Fibroblast of skin of scalp (primary cell): ENCODE measurements at places on chromosomes 16 and 17.

GRCh38 chr17:81219476-81220180 lies 3.1 kb downstream of the CEP131 start:
- DNase-seq: no peak

- DNase-seq: no peak
Observed at GRCh38 chr17:2705263-2705662, 6.3 kb downstream of the CLUH start.

DNA sequence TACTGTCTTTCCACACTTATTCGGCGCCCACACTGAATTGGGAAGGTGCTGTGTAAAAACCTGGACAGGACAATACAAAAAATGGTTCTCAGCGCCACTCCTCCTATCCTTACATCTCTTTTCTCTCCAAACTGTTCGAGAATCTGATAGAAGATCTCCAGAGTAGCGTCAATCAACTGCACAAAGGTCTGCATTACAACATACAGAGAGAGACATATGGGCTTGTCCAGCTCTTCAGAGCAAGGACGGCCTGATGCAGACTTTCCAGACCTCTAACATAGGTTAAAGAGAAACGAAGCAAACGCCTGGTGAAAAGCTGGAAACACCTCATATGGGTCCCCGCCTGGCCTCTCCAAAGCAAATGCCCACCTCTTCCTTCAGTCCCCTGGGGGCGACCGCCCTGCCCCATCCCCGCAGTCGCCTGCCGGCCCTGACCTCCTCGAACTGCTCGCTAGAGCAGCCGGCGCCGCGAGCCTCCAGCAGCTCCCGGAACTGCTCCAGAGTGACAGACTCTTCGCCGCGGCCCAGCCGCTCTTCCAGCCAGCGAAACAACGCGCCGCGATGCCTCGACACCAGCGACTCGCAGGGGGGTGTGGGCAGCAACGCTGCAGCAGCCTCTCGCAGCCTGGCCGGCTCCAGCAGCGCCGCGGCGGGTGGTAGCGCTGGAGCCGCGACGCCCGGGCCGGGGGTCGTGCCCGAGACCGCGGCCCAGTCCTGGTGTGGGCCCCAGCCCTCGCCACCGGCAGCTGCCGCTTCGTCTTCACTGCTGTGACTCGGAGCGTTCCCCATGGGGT lies 526 bp downstream of the ZZEF1 start:
- DNase-seq: peak; percentile 10

DNA sequence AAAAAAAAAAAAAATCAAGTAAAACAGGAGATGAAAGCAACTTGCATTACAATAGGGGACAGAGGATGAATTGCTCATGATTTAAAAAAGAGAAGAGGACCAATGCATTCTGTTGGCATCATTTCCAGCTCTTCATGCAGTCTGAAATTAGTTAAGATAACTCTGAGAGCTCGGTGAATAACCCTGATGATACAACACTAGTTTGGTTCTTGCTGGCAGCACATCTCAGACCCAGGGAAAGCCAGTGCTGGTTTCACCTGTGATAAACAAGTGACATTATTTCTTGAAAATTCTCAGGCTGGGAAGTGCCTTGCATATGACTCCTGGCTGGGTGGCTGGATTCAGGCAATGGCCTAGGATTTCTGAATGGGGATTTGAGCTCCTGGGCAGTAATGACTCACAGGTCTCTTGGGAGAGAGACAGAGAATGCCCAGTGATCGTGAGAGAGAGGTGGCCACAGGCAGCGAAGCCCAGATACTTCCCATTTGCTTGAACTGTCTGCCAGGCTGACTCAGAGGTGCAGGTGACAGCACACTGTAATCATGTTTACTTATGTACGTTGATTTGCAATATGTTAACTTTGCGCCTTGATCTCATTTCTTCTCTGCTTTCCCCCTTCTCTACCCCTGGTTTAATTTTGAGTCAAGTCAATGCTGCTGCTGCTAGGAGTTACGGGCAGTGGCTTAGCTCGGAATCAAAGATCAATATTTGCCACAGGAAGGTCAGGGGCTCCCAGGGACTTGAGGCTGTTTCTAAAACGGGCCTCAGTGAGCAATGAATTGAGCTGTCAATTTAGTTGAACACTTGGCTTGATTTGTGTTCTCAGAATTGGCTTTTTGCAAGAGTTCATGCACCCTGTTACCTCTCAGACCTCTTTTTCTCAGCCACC lies 27.1 kb downstream of the ARSG start:
- peak; percentile 25 for DNase-seq

DNA sequence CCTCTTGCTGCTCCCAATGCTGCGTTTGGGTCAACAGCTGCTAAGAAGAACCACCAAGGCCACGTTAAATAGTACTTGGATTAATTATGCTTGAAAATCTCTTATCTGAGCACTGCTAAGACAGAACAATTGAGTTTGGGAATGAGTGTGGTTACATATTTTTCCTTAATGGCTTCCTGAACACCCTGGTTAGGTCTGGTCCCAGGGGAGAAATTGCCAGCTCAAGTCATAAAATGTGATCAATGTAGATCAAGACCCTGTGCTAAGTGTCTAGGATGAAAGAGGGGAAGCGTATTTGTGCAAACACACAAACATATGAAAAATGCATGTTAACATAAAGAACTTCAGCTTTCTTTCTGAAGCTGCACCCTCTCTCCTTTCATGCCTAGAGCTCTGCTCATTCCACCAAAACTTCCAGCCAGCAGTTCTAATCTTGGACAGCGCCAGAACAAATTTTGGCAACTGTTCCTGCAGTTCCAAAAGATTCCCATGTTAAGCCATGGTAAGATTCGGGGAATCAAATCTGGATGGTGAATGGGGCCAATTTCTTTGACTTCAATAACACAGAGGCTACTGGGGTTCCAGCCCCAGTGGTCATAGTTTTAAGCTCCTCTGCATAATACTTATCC lies 72.0 kb downstream of the ZFHX3 start:
- no peak for DNase-seq

DNA sequence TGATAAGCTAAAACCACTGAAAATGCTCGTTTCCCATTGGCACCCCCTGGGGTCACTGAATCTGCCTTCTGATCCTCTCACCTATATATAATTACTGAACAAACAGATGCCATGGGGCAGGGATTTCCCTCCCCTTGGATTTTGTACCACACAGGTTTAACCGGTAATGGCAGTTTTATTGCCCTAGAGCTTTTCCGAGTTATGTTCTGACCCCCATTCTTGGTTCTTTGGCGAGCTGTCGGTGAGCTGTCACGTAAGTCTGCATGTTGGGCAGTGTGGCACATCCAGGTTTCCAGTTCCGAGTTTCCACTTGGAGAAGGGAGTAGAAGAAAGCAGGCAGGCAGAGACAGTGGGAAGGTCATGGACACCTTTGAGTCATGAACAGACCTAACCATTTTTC lies 7.1 kb downstream of the TMEM97 start:
- no peak for DNase-seq

DNA sequence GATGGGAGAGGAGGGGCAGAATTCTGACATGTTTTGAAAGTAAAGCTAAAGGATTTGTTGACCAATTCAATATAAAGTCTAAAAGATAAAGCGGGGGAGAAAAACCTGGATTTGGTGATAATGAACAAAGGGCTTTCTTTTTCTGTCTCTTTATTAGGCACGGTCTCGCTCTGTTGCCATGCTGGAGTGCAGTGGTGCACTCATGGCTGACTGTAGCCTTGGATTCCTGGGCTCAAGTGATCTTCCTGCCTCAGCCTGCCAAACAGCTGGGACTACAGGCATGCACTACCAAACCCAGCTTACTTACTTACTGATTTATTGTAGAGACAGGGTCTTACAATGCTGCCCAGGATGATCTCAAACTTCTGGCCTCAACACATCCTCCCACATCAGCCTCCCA lies 7.5 kb downstream of the CDR2 start:
- DNase-seq: no peak

GRCh38 chr16:11583166-11583565 lies 3.6 kb downstream of the LITAF start:
- DNase-seq: no peak

GRCh38 chr16:24674877-24675276 lies 54.6 kb upstream of the TNRC6A start:
- no peak for DNase-seq

- no peak for DNase-seq
Observed at GRCh38 chr16:79473456-79473855, 127.1 kb downstream of the MAF start.

DNA sequence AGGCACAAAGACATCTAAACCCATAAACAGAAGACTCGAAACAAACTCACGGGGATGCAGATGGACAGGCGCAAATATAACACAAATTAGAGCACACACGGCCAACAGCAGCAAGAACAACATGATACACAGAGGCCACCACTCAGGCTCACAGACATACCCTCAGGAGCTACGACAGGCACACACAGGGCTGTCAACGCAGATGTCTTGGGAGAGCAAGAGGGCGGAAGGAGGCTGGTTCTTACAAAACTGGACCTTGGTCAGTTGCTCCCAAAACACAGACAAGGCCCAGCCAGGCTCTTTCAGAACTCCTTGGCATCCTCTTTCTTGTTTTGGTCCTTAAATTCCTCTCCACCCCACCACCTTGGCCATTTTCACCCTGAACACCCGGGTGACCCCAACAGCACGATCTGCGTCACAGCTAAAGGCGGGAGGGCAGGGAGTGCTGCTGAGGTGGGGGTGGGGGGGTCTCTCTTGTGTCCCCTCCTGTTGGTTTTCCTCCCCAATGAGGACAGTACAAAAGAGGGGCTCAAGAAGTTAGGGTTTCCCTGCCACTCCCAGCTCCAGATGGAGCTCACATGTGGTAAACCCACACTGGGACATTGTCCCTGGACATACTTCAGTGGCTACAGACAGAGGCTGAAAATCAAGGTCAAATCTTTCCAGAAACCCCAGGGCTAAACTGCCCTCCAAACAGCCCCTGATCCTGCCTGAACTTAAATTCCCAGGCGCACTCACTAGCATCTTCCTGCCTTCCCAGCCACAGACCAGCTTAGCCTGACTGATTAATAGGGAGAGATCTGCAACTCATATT lies 221.3 kb downstream of the C16orf78 start:
- no peak for DNase-seq

DNA sequence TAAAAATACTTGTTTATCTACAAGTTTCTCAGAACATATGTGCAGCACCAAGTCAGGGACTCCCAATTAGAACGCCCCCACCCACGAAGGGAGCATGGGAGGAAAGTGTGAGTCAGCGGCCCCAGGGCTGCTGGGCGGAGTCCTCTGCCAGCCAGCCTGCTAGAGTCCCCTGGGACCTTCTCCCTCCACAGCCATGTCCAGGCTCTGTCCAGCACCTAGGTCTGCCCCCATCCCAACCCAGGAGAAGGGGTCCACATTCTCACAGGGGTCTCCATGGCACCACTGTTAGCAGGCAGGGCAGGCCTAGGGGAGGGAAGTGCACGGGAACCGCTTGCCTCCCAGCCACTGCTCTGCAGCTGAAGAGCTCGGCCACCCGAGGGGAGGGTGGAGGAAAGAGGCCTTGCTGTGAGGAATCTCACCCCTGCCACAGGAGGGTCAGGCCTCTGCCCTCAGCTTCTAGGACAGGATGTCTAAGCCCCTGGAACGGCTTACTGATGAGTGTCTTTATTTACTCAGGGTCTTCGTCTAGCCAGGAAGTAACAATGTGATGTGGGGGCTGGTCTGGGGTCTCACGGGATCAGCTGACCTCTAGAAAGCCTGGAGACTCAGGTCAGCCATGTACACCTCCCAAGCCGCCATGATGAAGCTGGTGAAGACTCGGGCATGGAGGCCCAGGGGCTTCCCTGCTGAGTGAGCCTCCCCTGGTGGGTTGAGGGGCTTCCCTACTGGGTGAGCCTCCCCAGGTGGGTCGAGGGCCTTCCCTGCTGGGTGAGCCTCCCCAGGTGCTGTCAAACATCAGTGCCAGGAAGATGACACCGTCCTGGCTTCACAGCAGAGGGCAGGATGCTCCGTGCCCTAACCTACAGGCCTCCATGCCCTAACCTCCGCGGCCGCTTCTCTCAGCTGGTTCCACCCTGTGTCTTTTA lies 190.3 kb downstream of the RBFOX3 start:
- DNase-seq: peak; percentile 56

DNA sequence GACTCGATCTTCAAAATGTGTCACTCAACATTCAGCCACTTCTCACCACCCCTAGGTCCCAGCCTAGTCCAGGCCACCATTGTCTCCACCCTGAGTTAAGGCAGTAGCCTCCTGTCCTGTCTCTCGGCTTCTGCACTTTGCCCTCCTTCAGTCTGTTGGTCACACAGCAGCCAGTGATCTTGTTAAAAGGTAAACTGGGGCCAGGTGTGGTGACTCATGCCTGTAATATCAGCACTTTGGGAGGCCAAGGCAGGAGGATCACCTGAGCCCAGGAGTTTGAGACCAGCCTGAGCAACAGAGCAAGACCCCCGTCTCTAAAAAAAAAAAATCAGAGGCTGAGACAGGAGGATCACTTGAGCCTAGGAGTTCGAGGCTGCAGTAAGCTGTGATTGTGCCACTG lies 25.8 kb downstream of the WWP2 start:
- no peak for DNase-seq

GRCh38 chr16:56370875-56371659 lies 54.3 kb downstream of the AMFR start:
- no peak for DNase-seq

DNA sequence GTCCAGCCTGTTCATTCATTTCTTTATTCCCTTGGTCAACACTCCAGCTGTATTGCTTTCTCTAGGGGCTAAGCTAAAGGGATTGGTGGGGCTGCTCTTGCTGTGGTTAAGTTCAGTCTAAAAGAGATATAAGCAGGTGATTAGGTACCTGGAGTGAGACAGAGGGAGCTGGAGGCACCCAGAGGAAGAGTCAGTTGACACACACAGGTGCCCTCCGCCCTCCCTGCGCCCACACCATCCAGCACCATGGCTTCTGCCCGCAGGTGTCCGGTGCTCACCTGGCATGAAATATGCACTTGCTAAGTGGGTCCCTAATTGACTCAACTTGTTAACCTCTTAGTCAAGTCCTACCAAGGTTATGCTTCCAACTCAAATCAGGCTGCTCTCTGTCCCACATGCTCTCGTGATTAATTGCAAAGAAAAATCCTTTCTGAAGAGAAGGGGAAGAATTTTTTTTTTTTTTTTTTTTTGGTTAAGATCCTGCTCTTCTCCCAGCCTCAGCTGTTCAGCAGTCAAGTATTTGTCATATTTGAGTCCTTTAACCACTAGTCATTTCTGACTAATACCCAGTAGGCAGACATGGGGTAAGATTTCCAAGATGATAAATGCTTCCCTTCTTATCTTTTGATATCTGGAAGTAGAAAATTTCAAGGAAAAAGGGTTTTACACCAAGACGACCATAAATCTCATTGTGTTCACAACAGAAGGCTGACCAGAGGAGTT lies 199.8 kb upstream of the WSCD1 start:
- DNase-seq: no peak

- no peak for DNase-seq
Observed at GRCh38 chr17:78734793-78735641, 47.1 kb downstream of the CYTH1 start.

GRCh38 chr17:28379814-28380801 lies 8.6 kb downstream of the SARM1 start:
- peak; percentile 31 for DNase-seq

- DNase-seq: peak; percentile 66
Observed at GRCh38 chr17:31907342-31907962, 5.9 kb upstream of the UTP6 start.

DNA sequence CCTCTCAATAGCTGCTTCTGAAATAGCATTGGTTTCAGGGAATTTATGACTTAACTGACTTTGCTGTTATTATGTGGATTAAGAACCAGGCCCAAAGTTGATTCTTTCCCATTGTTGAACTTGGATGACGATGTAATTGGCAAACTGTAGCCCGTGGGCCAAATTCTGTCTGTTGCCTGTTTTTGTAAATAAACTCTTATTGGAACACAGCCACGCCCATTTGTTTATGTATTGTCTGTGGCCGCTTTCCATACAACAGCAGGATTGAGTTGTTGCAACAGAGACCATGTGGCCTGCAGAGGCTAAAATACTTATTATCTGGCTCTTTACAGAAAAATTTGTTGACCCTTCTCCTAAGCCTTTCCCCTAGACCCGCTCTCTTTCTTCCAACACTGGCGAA lies 31.6 kb downstream of the NTN1 start:
- no peak for DNase-seq
